Esophagus mucosa (tissue), 1 donor: ENCODE measurements at places on chromosomes 2 and 18. TPM values are rescaled to one million over a fixed set of nuclear protein-coding genes. Genes with fewer than 3 reads are reported as not detected.

DNA sequence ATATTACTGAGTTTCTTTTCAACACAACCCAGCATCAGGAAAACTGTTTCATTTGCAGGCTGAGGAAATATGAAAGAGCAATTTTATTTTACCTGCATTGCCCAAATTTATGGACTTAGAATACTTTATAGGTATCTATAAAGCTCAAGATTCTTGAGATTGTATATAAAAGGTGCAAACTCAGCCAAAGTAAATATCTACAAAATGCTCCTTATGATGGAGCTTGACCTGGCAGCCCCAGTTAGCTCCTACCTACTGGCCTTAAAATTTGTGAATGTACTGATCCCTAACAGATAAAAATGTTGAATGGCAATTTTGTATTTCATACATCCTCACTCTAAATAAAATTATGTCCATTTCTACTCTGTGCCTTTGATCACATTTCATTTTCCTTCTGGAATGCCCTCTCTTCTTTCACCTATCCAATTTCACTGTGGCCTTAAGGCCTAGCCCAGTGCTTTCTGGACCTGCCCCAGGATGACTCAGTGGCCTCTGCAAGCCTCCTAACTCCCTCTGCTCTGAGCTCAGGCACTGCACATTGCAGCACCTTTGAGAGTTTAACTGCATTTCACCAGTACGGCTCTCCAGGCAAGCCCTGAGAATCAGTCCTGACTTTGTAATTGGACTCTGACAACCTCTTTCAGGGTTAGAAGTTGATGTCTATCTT, 125.9 kb downstream of the ANTXR1 start:
- ATAC-seq: peak; percentile 93

DNA sequence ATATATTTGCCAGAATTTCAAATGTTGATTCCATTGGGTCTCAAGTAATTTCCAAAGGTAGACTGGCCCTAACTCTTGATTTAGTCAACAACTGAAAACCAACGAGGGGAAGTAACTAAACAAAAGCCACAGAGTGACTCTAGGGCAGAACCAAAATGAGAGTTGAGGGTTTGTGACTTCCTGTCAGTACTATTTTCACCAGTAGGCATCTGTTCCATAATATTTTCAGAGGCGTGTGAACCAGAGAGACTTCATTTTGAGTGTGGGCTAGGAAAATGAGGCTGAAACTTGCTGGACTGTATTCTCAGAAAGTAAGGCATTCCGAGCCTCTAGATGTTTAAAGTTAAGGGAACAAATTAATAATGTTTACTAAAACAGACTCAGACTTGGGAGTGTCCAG, 70.6 kb downstream of the GDF7 start:
- no peak for ATAC-seq

CRYGC gene
- not detected for total RNA-seq

- no peak for ATAC-seq
Observed at GRCh38 chr2:182031956-182032355, 46.3 kb downstream of the PPP1R1C start.

- ATAC-seq: no peak
Observed at GRCh38 chr2:51953931-51954330, 922.0 kb upstream of the NRXN1 start.

RNF152 gene
- 7.7 TPM for total RNA-seq

DNA sequence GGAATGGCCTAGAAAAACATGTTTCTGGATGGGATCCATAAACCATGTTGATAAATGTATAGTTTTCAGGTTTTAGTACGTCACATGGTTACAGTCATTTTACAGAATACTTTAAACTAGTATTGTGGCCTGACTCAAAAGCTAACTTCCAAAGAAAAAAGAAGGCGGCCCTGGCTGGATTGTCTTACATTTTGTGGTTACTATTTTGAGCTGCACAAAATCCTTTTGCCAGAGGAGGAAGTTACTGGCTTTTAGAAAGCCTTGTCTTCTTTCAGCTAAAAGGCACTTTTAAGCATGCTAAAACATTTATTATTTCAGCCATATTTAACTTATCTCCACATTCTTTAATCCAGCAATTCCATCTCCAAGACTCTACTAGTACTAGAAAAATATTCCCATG, 227.9 kb downstream of the CDH2 start:
- no peak for ATAC-seq

L3MBTL4 gene
- total RNA-seq: 4.8 TPM

GRCh38 chr2:43300222-43300621, 73.8 kb upstream of the ZFP36L2 start:
- no peak for ATAC-seq

- ATAC-seq: no peak
Observed at GRCh38 chr2:118301248-118301647, 213.0 kb downstream of the INSIG2 start.

INPP4A gene
- total RNA-seq: 8.2 TPM

GRCh38 chr2:180656455-180656847, 324.0 kb upstream of the UBE2E3 start:
- ATAC-seq: peak; percentile 98

NPPC gene
- total RNA-seq: 2.1 TPM

LRRTM4 gene
- not detected for total RNA-seq
